ENCODE measurements at places on chromosomes 16 and 17.

DNA sequence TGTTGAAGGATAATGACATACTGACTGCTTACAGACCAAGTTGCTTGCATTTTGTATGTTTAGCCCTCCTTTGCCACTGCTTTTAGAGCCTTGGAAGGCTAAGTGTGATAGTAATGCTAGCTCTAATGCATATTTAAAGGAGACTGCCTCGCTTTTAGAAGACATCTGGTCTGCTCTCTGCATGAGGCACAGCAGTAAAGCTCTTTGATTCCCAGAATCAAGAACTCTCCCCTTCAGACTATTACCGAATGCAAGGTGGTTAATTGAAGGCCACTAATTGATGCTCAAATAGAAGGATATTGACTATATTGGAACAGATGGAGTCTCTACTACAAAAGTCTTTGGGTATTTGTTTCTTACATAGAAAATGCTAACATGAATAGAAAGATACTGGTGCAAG is 19.1 kb downstream of the CAPNS2 start:
- no peak for DNase-seq

DNA sequence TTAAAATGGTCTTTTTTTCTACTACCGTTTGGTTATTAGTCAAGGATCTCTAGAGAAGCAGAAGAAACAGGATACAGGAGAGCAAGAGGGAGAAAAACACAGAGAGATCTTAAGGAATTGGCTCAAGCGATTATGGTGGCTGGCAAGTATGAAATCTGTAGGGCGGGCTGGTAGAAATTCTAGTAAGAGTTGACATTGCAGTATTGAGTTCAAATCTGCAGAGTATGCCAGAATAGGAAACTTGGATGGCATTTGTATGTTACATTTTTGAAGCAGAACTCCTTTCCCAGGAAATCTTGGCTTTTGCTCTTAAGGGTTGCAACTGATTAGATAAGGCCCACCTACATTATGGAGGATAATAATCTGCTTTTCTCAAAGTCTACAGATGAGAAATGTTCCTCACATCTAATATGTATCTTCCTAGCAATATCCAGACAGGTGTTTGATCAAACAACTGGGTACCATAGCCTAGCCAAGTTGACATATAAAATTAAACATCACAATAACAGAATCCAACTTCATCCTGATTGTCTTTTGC is 4.0 kb downstream of the KCNJ16 start:
- DNase-seq: no peak

DNA sequence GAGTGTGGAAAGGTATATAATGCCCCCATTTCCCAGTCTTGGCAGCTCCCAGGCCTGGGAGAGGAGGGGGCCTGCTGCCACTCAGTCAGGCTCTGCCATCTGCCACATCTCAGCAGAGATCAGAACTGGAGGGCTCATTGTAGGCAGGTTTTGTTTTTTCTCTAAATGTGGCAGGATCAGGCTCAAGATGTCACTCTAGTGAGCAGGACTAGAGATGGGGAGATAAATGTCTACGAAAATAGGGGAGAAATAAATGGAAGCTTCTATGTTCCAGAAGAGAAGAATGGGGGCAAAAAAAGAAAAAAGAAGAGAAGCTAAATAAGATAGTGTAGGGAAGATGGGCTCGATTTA is 13.9 kb downstream of the NXPH3 start:
- no peak for DNase-seq

GRCh38 chr17:72456075-72456474 is 335.3 kb downstream of the SOX9 start:
- DNase-seq: peak; percentile 33

- no peak for DNase-seq
Observed at GRCh38 chr16:88286301-88286923, 96.3 kb upstream of the ZNF469 start.

GRCh38 chr16:78209951-78210661 is 110.7 kb downstream of the WWOX start:
- DNase-seq: no peak

GRCh38 chr17:64117981-64118979 is 11.7 kb downstream of the ERN1 start:
- no peak for DNase-seq

- no peak for DNase-seq
Observed at GRCh38 chr17:39150104-39150634, 1.3 kb downstream of the PLXDC1 start.

GRCh38 chr17:55344514-55344997 is 77.1 kb downstream of the MMD start:
- DNase-seq: no peak

GRCh38 chr17:81494626-81495377 is 17.8 kb downstream of the ACTG1 start:
- DNase-seq: no peak

DNA sequence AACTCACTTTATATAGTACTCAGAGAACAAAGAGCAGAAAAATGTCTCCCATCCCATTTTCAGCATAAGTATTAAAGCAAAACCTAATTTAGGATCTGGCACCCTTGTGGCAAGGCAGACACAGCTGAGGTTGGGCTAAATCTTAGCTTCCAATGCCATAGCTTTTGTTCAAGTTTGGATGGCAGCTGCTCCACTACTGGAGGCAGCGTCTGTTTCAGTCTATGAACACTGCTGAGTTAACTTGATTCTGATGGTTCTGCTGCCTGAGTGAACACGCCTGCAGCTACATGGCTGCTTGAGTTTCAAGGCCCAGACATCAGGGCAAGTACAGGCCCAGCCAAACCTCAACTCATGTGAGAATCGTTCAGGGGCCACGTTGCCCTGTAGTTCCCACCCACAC is 178.2 kb upstream of the RPH3AL start:
- no peak for DNase-seq

- DNase-seq: no peak
Observed at GRCh38 chr16:4564661-4565267, 8.6 kb downstream of the C16orf96 start.

GRCh38 chr17:40432864-40433528 is 10.3 kb upstream of the IGFBP4 start:
- peak; percentile 42 for DNase-seq
